ENCODE measurements at places on chromosomes 7 and 10. TPM values are rescaled to one million over a fixed set of nuclear protein-coding genes. Genes with fewer than 3 reads are reported as not detected.

GRCh38 chr10:22475651-22476600 lies 130.6 kb downstream of the SPAG6 start:
- DNase-seq, result peak; percentile 27

- no peak for DNase-seq
Measured at GRCh38 chr7:91344911-91345310, 80.7 kb downstream of the FZD1 start.

GRCh38 chr7:149595541-149595940 lies 97.9 kb upstream of the ZNF746 start:
- DNase-seq, result no peak

MCM10 gene
- 1.3 TPM for total RNA-seq

DNA sequence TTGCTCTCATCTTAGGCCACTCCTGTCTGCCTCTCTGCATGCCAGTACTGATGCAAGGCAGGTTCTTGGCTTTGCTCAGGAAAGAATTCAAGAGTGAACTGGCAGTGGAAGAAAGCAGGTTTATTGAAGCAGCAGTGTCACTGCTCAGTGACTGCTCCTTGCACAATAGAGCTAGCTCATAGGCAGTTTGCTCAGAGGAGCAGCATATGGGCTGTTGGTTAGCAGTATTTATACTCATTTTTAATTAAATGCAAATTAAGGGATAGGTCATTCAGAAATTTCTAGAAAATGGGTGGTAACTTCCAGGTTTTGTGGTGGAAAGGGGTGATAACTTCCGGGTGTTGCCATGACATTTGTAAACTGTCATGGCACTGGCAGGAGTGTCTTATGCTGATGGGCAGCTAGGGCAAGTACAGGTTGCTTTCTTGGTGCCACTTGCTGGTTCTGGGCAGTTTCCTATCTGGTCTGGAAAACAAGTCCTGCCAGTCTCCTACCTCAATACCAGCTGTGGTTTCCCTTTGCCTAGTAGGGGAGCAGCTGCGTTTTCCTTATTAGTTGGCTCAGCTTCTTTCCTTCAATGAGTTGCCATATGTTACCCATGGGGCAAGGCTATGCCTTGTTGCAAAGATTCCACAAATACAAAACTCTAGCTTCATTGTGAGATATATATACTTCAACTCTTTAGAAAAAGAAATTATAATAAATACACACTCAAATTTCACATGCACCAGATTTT lies 64.8 kb upstream of the CALD1 start:
- DNase-seq, result no peak

RBP3 gene
- total RNA-seq, result not detected

- no peak for DNase-seq
Measured at GRCh38 chr7:151101621-151102396, 15.5 kb downstream of the AGAP3 start.

HECW1 gene
- total RNA-seq, result not detected

ENKUR gene
- not detected for total RNA-seq

PRXL2A gene
- 120 TPM for total RNA-seq

GRCh38 chr10:84196941-84197340 lies 2.6 kb downstream of the CDHR1 start:
- DNase-seq, result no peak

OR9A2 gene
- total RNA-seq, result not detected

DNA sequence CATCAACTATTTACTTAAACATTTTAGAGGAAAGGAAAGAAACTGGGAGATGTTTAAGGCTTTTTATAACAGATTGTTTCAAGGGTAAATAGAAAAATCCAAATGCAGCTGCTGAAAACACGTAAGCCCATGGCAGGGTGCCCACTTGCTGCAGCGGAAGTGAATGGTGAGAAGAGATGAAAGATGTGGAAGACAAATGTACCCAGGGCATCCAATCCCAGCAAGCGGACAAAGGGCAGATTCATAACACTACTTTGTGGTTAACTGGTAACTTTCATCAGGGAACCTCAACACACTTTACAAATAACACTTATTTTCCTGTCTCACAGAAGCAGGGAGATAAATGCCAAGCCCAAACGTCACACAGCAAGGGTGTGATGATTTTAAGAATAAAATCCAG lies 358.4 kb downstream of the KCNMA1 start:
- DNase-seq, result no peak

DNA sequence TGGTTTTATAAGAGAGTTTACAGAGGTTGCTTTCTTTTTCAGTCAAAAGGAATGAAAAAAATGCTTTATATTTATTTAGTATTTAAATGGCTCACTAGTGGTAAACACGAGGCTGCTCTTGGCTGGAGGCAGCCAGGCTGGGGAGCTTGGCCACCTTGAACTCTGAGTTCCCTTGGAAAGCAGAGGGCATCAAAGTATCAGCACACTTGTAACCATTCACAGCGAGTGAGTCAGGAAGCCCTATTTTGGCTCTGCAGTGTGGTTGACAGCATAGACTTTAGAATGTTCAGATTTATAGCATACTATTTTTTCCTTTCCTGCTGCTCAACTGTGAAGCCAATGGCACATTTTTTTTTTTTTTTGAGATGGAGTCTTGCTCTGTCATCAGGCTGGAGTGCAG lies 51.6 kb downstream of the CYCS start:
- no peak for DNase-seq

TAC1 gene
- total RNA-seq, result not detected

DNA sequence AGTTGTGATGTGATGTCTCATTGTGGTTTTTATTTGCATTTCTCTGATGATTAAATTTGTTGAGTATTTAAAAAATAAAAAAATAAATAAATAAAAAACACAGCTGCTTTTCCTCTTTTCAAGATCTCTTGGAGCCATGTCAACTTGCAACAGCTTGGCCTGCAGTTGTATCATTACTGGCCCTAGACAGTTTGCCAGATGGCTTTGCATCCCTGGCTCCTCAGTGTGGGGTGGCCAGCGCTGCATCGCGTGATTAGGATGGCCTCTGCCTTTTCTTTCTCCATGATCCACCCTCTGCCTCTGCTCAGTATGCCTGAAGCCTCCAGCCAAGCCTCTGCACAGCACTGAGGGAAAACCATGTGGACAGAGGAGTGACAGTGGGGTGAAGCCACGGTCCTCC lies 96.8 kb downstream of the PPP1R3C start:
- DNase-seq, result peak; percentile 34

DNA sequence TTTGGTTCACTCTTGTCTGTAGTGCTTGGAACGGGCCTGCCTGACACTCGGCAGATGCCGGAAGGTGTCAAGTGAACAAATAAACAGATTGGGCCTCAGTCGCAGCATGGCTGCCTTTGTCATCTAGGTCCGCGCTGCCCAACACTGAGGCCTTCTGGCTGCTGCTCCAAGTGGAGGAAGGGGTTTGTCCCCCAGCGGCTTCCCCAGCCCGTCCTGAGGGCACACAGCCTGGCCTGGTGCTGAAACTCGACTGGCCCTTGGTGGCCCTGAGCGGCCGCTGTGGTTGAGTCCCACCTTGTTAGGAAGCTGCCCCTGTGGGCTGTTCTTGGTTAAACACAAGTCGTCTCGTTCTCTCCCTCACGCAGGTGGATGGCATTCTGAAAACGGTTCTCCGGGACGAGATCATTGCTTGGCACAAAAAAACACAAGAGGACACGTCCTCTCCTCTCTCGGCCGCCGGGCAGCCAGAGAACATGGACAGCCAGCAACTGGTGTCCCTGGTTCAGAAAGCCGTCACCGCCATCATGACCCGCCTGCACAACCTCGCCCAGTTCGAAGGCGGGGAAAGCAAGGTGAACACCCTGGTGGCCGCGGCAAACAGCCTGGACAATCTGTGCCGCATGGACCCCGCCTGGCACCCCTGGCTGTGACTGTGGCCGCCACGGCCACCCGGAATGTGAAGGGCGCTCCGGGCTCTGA lies 132.1 kb downstream of the SMURF1 start:
- no peak for DNase-seq

DNA sequence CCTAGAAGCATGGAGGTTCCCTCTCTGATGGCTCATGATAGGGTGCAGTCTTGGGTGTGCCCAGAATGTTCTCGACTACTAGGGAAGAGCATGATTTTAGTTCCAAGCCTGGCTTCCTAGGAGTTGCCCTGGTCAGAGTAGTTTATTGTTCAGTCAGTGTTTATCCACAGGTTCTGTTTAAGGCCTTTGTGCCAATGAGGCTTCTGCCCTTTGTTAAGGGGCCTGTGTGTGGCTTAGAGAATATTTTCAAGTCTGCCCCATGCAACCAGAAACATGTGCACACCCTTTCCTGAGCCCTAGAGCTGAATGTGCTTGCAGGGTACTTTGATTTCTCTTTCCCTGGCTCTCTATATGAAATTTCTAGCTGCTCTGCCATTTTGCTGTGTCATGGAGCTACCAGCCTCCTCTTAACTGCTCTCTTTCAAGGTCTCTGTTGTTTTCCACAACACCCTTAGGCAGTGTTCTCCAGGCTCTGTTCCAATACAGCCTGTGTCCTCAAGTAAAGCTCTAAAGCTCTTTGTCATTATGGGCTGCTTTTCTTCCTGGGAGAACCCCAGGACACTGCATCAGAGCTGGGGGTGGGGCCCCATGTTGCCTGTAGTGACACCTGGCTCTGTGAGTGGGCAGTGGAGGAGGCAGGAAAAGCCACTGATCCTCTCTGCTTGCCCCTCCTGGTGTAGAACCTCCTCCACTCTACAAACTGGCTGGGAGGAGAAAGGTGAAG lies 34.1 kb upstream of the TSPAN33 start:
- DNase-seq, result no peak

DNA sequence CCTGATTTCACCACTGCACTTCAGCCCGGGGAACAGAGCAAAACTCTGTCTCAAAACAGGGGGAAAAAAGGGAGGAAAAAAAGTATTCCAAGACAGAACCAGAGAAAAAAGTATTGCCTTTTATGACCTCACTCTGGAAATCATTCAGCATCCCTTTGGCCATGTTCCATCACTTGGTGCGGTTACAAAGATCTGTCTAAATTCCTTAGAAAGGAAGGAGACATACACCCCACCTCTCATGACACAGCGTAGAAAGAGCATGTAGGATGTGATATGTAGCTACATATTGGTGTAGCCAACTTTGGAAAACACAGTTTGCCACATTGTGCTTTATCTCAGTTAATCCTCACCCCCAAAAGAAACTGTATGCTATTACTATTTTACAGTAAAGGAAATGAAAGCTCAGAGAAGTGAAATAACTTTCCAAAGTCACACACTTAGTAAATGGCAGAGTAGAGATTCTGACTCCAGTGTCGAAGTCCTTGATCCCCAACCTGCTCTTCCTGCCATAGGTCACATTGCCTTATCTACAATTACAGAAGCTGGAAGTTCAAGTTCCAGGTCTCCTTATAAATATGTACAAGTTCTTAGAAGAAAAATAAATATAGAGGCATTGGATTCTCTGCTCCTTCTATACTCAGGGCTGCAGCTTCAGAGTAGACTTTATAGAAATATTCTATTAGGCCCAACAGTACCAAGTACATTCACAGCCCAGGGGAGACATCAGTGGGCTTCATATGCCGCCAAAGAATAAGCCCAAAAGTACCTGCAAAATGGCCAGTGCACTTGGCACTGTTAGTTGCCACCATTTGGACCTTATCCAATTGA lies 91.6 kb upstream of the KMT2E start:
- no peak for DNase-seq

DNA sequence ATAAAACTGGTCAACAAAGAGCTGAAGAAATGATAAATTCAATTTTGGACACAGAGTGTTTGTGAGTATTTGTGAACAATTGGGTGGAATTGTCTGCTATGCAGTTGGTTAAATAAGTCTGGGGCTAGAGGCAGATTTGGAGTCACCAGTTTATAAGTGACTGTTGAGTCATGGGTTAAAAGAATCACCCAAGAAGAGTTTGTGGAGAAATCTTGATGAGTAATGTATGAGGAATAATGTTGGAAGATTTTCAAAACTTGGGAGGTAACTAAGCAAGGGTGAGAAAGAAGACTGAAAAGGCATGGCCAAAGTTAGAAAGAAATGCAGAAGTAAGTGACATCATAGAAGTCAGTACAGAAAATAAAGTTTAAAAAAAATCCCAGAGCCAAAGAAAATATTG lies 750.7 kb downstream of the MAGI2 start:
- no peak for DNase-seq

DNA sequence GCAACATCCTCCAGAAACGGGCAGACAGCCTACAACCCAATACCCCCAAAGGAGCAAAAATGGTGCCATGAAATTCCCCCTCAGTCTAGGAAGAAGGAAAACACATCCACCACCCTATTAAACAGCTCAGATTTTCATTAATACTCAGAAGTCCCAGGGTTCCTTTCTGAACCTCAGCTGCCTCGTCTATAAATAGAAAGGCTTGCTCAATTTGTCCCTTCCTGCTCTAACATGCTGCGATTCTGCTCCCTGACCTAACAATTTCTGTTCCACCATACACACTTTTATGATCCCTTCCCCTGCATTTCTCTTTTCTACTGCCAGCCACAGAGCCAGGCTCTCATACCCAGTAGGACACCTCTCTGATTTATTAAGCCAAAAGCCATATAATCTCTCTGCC lies 68.1 kb downstream of the MTERF1 start:
- DNase-seq, result no peak

INMT gene
- total RNA-seq, result 94.5 TPM

GRCh38 chr7:1755783-1756625 lies 85.9 kb downstream of the ELFN1 start:
- no peak for DNase-seq

- DNase-seq, result peak; percentile 53
Measured at GRCh38 chr10:122173337-122173736, 97.8 kb upstream of the BTBD16 start.

- no peak for DNase-seq
Measured at GRCh38 chr7:131957338-131958020, 401.1 kb upstream of the PODXL start.

AKR1C4 gene
- not detected for total RNA-seq

- DNase-seq, result no peak
Measured at GRCh38 chr10:89419548-89419947, 5.2 kb downstream of the IFIT5 start.

DNA sequence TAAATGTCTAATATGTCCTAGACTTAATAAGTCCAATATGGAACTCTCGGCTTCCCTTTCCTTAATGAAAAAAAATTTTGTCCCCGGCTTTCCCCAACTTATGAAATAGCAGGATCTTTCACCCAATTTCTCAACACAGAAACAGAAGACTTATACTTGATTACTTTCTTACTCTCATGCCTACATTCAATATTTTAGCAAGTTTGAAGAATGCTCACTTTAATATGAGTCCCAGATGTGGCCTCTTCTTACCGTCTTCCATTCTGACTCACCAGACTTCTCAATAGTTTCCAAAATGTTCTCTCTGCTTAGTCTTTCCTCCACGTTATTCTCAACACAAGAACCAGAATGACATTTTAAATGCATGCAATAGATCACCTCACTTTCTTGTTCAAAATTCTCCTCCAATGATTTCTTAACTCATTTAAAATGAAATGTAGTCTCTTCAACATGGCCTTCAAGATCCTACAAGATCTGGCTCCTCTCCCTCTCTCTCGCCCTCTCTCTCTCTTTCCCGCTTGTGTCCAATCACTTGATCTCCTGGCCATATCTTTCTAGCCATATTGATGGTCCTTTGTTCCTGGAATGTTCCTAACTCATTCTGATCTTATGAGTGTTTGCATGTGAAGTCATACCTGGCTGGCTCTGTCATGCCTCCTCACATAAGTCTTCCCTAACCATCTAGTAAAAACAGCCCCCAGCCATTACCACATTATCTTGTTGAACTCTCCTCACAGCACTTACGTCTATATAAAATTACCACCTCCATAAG lies 119.7 kb upstream of the FAM3C start:
- DNase-seq, result no peak

- no peak for DNase-seq
Measured at GRCh38 chr7:13540429-13540828, 449.0 kb downstream of the ETV1 start.

CCL24 gene
- 0.56 TPM for total RNA-seq

CYP2C9 gene
- total RNA-seq, result 0.18 TPM
